ENCODE measurements at places on chromosomes 2 and 18.

GRCh38 chr18:13534631-13535030 lies 191.7 kb downstream of the FAM210A start:
- no peak for DNase-seq

DNA sequence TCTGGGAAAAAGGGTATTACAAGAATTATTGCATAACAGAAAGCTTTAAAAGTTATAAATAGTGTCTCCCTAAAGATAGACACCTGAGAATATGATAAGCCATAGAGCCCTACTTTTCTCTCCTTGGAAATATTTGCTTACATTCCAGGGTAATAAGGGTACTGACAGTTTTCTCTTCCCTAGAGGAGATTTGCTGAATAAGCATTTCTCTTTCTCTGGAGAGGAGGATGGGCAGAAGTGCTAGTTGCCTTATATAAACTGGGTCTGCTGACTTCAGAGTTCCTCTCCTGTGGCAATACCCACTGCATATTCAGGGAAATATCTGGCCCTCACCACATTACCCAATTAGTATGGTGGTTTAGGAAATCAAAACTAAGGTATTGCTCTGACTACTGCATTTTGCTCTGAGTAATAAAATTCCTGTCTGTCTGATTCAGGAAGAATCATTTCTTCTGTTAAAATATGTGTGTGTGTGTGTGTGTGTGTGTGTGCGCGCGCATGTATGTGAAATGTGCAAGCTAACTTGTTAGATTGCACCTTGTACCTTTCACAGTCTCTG lies 1391.3 kb downstream of the DSC3 start:
- DNase-seq, result no peak

DNA sequence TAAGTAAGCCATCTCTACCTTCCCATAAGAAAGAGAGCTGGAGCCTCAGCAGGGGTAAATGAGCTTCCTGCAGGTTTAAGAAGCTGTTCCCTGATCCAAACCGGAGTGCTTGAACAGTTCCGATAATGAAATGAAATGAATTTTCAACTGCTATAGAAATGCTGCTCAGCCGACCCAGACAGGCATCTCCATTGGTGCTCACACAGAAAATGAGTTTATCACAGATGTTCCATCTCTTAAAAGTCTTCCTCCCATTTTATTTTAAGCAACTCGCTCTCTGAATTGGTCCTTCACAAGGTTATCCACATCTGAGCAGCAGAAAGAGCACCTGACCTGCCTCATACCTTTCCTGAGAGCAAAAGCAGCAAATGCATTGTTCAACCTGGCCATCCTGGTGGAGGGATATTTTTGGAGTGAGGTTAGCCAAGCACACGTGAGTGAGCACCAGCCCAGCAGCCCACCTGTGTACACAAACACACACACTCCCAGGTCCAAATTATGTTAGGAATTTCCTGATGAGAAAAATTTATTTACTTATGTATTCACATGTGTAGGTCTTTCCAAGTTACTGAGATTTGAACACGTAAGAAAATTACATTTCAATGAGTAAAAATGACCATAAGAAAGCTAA lies 42.2 kb upstream of the CCDC68 start:
- DNase-seq, result no peak

GRCh38 chr2:113089916-113090315 lies 22.1 kb downstream of the IL1F10 start:
- no peak for DNase-seq

DNA sequence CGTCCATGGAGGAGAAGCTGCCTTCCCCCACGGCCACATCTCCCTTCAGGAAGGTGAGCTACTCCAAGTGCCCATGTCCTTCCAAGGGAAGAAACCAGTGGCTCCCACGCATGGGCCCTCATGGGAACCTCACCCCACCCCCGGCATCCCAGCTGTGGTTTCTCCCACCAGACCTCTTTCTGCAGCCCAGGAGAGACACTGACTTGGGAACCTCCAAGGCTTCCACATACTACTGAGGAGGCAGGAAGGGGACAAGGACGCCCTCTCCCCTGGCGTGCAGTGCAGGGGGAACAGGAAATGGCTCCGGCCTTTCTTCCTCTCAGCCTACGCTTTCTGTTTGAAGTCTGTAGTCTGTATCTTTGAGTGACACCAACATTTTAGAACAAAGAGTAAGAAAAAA lies 104.5 kb upstream of the EPC2 start:
- no peak for DNase-seq

DNA sequence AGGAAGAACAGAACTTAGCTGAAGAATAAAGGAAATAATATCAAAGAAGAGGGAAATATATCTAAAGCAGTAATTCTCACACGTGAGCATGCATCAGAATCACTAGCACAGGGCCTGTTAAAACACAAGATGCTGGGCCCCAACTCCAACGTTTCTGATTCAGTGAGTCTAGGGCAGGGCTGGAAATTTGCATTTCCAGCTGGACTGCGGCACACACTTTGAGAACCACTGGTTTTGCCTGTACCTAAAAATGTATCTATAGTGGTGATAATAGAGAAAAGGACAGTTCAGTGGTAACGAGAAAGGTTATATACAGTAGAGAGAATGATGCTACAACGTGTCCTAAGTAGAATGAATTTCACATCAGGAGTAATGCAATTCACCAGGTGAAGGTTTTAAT lies 11.2 kb downstream of the REV1 start:
- DNase-seq, result no peak

DNA sequence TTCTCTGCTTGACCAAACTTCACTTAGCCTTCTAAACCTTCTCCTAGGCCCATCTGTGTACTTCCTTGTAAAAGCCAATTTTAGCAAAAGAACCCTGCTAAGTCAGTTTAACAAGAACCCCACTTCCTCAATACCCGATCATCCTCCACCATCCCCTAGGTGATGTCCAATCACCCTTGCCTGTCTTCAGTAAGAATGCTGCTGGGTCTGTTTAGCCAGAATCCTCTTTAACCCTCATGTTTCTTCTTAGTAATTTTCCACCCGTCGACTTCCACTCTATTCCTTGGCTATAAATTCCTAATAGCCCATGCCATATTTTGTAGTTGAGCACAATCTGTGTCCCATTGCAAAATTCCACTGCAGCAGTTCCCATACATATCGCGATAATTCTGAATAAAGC lies 780.0 kb upstream of the RAB6C start:
- no peak for DNase-seq

DNA sequence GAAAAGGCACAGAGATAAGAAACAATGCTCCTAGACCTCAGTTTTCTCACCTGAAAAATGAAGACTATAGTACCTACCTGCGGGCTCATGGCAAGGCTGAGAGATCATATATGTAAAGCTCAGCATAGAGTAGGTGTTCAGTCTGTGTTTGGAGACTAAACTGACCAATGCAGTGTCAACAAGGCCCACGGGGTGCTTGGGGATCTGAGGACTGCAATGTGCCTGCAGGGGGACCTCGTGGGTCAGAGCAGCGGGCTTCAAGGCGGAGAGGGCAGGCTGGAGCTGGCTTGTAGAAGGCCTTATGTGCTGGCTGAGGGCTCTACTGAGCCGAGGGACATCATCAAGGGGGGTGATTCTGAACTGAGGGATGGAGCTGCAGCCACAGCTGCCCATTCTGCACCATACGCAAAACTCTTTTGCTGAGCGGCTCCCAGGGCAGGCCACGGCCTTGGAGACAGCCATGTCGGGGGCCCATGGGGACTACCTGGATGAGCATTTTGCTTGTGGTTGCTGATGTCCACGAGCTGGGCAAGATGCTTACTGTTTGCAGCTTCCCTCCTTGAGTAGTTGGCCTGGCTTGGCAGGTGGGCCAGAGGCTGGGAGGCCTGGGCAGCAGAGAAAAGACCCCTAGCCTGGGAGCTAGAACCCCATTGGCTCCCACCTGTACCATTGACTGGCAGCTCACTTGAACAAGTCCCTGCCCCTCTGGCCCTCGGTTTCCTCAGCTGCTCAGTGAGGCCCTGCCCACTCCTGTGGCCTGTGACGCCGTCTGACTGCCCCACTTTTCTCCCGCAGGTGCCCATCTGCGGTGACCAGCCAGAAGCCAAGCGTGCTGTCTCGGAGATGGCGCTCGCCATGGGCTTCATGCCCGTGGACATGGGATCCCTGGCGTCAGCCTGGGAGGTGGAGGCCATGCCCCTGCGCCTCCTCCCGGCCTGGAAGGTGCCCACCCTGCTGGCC lies 23.5 kb downstream of the STEAP3 start:
- DNase-seq, result no peak

DNA sequence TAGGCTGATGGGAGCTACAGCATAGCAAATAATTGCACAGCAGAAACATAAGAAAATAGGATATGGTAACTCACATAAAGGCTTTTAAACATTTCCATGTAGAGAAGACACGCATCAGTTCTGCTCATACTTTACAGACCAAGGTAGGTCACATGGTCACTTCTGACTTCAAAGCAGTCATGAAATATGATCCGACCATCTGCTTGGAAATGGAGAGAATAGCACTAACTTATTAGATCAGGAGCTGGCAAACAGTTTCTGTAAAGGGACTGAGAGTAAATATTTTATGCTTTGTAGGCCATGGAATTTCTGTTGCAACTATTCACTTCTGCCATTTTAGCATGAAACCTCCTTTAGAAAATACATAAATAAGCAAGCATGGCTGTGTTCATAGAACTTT lies 936.6 kb upstream of the FANCL start:
- no peak for DNase-seq

- no peak for DNase-seq
These were observed 239.1 kb downstream of the CPS1 start for GRCh38 chr2:210795506-210795905.

DNA sequence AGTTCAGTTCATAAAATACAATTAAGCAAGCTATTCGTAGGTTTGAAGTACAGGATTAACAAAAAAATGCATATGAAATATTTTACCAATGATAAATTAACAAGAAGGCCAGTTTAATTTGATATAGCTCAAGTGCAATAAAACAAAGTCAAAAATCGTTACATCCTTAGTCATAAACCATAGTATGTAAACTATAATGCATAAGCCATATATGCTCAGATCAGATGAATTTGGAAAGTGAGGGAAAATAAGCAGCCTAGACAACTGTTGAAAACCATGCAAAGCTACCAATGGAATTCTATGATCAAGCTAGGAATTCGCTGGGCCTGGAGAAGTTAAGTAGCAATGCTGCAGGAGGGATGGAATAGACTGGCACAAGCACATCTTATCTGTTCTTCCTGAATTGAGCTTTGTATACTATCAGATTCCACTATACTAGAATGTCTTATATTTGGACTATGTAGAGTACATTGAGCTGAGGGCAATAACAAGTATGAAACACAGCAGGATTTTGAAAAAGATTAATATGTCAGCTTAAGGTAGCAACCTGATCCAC lies 682.0 kb downstream of the IRS1 start:
- DNase-seq, result no peak

DNA sequence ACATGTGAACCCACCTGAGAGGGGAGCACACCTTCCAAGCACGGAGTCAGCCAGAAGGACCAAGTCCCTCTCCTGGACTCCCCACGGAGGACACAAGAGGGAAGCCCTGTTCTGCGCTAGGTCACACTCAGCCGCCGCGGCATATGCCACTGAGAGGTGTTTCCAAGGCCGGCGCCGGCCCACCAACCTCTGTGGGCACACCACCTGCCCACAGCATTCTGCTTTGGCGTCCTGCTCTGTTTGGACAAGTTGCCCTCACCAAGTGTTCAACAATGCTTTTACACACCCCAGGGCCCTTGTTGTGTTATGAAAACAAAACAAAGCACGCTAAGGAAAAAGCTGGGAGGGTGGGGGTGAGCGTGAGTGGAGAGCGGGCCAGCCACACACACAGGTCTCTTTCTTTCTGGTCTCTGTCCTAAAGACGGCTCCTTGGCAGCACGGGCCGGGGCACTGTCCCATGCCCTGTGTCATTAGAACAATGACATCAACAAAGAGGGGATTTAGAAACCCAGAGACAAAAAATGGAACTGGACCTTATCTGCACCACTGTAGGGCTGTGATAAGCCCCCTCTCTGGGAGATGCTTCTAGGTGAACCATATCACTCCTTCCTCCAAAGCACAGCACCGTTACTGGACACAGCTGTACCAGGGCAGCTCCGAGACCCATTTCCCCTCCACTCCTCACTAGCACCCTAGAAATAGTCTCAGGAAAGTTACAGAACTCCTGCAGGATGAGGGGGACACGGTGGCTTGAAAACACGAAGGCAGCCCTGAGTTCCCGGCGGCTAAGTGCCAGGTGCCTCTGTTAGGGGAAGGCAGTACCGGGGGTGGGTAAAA lies 17.0 kb downstream of the SMAD7 start:
- no peak for DNase-seq

DNA sequence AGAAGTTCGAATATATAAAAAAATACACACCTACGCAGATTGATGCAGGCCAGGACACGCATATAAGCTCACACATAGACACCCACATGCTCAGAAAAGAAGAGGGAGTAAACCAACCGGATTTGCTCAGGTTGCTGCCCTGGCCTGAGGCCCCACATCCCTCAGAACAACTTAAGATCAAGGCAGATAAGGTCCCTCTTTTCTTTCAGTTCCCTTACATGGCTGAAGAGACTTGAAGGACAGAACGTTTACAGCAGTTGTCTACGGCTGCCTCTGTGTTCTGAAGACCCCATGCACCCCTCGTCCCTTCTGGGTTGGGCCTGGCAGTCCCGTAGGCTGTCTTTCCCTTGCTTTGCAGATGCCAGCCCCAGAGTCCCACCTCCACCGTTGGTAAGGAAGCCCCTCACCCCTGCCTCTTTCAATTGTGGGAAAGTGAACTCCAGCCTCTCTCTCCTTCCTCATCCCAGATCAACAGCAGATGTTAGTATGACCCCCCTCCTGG lies 4.3 kb upstream of the NAGK start:
- no peak for DNase-seq

GRCh38 chr2:154700136-154700535 lies 1.6 kb downstream of the KCNJ3 start:
- DNase-seq, result no peak

DNA sequence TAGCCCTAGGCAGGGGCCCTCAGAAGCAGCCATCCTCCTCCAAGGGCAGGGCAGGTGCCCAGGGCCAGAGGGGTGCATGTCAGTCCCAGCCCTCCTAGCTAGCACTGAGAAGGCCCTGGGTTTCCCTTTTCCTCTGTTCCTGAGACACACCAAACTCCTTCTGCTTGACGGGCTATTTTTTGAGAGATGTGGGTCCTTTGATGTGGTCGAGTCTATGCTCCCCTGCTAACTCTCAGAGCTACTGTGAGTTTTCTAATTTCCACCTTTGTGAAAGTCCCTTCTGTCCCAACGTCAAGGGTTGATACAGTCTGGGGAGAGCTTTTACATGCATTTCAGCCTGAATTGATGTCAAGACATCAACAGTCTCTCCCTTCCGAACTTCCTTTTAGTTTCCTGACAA lies 51.4 kb downstream of the TRPM8 start:
- no peak for DNase-seq

- DNase-seq, result no peak
These were observed 57.6 kb upstream of the TWIST2 start for GRCh38 chr2:238790126-238790832.

Measured in activated CD4-positive, alpha-beta T cell treated with anti-CD3 and anti-CD28 coated beads for 1 hour (primary cell).